ENCODE measurements at places on chromosomes 11 and 22.
A peak's percentile ranks its signal among the peaks of the same experiment; 100 is the strongest.

DNA sequence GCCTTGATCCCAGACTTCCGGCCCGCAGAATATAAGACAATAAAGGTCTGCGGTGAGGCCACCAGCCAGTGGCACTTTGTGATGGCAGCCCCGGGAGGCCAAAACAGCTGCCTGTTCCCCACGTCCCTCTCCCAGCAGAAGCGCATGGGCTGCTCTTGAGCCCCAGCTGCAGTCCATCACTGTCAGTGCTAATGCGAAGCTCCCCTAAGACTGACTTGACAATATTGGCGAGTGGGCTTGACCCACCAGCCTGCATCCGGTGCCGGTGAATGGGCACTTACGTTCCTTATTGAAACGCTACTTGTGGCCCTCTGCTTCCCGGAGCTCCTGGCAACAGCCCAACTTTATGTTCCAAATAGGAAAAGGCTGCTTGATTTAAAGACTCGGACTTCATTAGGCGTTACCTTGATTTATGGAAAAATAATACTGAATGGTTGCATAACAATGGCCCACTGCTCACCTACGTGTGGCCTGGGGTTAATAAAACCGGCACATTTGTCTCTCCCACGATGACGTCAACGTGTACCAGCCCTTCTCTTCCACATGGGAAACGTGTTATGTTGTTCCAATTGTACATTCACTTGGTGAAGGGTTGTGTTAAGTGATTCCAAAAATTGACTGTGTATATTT lies 93.4 kb upstream of the SEPTIN5 start:
- DNase-seq: no peak

DNA sequence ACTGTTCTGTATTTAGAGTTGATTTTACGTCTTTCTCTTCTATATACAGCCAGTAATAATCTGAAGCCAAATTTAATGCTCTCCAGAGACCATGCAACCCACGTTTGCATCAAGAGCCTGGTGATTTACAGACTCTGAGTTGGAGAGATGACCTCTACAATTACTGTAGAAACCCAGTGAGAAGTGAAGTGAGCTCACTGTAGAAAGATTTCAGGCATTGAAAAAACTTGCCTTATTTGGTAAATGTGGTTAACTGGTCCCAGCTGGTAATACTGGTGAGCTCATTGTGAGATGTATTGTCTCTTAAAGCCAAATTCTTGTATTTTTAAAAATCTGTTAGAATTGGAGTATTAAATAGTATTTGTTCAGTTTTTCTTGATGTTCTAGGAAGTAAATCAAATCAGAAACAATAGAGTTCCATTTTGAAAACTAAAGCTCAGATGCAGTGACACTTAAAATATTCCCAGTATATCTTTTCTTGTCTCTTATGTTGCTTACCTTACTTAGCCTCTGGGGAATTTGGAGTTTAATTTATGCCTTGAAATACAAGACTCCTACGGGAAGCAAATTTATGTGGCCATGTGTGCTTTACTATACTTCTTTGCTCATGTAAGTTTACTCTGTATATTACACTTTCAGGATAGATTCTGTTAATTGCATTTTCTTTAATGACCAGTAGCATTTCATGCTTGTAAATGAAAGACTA lies 189.9 kb downstream of the ARHGAP42 start:
- no peak for DNase-seq

- no peak for DNase-seq
Measured at GRCh38 chr11:72594493-72595291, 79.5 kb downstream of the PDE2A start.

GRCh38 chr22:19419464-19420178 lies 11.9 kb downstream of the HIRA start:
- DNase-seq: no peak

DNA sequence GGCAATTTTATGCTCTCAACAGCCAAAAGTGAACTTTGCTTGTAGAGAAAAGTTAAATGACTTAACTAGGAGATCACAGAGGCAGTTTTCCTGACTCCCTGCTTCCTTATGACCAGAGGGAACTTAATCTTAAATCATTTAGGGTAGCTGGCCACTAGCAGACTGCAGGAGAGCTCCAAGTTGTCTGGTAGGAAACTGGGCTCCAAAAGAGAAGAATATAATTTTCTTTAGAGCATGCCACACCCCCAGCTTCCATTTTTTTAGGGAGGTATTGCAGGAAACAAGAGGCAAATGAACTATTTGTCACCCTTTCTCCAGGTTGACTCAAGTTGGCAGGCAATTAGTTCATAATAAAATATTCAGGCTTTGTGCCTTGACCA lies 2.6 kb downstream of the METTL15 start:
- DNase-seq: no peak

- no peak for DNase-seq
Measured at GRCh38 chr11:74257959-74258553, 53.4 kb downstream of the P4HA3 start.

- no peak for DNase-seq
Measured at GRCh38 chr11:77079666-77080065, 12.9 kb downstream of the CAPN5 start.

DNA sequence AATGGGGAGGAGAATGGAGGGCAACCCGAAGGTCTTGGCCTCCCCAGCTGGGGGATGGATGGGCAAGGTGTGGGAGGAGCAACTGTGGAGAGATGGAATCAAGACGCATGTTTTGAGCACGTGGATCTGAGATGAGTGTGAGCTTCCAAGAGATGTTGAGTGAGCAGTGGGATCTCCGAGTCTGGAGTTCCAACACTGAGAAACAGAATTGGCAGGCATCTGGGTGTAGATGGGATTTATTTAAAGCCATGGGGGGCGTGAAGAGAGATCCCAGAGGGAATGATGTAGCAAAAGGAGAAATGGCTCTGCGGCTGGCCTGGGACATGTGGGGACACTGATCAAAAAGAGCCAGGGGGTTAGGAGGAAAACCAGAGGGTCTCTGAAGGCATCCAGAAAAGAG lies 95.6 kb downstream of the KIAA1671 start:
- no peak for DNase-seq

DNA sequence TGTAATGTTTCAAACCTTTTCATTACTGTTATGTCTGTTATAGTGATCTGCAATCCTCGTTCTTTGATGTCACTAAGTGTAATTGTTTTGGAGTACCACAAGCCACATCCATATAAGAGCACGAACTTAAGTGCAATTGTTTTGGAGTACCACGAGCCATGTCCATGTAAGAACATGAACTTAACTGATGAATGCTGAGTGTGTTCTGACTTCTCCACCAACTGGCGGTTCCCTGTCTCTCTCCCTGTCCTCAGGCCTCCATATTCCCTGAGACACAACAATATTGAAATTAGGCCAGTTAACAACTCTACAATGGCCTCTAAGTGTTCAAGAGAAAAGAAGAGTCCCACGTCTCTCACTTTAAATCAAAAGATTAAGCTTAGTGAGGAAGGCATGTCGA lies 23.5 kb downstream of the TESMIN start:
- no peak for DNase-seq

GRCh38 chr11:134341805-134342571 lies 10.2 kb downstream of the GLB1L2 start:
- DNase-seq: no peak

- no peak for DNase-seq
Measured at GRCh38 chr11:74464746-74465145, 2.6 kb downstream of the KCNE3 start.

DNA sequence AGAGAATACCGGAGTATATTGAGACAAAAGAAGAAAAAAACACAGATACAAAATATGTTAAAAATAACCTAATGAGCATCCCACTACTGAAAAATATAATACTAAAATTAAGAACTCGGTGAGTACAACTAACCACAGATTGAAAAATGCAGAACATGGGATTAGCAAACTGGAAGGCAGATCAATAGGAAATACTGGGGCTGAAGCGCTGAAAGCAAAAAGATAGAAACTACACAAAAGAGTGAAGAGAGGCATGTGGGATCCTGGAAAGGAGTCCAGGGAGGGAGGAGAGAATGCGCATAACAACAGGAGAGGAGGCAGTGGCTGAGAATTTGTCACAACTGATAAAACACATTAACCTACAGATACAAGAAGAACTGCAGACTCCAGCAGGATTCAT lies 159.3 kb downstream of the EFCAB6 start:
- DNase-seq: no peak

- peak; percentile 76 for DNase-seq
Measured at GRCh38 chr11:2778630-2779498, 79.1 kb upstream of the KCNQ1OT1 start.

DNA sequence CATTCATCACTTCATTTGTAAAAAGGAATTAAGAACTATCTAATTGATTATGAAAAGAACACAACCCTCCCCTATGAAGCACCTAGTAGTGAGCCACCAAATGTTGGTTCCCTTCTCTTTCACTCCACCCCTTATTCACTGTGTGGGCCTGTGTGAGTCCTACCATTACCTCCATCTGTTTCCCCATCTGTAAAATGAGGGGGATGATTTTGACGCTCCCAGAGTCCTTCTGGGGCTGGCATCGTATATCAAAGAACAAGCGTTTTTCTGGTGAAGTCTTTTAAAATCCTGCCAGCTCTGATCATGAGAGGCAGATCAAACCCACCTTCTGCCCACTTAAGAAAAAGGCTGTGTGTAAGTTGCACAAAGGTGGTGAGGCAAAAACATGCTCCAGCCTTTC lies 96.6 kb upstream of the SEZ6L start:
- DNase-seq: no peak

DNA sequence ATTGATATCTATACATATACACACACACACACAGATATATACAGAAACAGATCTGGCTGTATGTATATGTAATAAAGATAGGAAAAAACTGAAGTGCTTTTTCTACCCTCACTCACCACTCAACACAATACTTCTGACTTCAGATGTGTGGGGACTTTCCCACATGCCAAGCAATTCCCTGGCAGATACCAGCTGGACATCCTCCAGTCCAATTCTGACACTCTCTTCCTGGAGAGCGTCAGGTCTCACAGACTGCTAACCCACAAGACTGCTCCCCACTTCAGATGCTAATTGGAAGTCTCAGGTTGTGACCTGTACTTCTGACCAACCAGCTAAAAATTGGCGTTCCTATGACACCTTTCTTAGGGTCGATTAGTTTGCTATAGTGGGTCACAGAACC lies 140.6 kb downstream of the ATG16L2 start:
- DNase-seq: no peak

GRCh38 chr11:26027887-26028286 lies 304.0 kb upstream of the ANO3 start:
- DNase-seq: no peak

DNA sequence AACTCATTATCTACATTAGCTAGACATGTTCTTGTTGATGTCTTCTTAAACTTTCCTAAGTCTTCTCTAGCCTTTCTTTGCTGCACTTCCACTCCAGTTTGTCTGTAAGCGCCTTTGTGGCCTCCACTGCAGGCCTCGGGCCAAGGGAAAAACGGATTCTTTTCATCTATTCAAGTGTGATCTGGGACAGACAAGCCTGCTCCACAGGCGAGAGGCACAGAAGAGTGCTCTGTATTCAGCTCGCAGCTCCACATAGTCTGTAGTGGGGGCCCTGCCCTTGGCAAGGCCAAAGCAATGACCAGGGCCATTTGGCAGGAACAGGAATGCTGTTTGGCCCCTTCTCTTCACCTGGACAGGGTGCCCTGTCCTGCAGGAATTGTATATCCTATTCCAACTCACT lies 84.1 kb upstream of the BARX2 start:
- peak; percentile 83 for DNase-seq

DNA sequence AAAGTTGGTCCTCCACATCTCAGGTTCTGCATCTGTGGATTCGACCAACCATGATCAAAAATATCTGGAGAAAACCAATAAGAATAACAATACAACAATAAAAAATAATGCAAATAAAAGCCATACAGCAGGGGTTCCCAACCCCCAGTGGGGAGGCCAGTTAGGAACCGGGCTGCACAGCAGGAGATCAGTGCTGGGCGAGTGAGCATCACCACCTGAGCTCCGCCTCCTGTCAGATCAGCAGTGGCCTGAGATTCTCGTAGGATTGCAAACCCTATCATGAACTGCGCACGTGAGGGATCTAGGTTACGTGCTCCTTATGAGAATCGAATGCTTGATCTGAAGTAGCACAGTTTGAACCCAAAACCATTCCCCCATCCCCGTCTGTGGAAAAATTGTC lies 25.4 kb upstream of the MYO18B start:
- no peak for DNase-seq

GRCh38 chr22:50253046-50253915 lies 2.2 kb upstream of the HDAC10 start:
- DNase-seq: no peak

DNA sequence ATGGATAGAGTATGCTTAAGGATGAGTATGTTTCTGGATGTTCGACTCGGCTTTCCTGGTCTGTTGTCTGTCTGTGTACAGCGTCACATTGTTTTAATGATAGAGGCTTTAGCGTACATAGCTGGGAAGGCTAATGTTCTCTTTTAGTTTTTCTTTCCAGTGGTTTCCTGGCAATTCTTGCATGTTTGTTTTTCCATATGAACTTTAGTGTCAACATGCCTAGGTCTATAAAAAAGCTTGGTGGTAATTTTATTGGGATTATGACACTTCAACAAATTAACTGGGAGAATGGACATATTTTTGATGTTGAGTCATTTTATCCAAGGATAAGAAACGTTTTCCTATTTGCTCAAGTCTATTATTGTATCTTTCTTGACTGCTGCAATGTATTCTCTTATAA lies 17.6 kb downstream of the F2 start:
- no peak for DNase-seq

- DNase-seq: no peak
Measured at GRCh38 chr11:118313242-118313641, 8.7 kb downstream of the CD3E start.

DNA sequence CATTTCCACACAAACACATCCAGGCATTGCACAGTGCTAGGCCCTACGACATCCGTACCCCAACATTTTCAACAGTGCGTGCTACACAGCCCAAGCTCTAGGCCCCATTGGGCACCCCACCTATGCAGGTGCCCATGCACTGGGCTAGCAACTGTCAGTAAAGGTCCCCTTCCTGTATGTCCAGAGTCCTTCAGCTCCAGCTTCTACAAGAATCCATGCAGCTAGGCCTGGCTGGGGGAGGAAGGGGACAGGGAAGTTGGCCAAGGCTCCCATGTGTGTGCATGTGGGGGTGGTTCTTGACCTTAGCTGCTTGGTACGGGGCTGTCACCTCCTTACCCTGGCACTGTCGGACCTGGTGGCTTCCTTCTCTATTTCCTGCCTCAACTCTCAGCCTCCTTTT lies 1.3 kb downstream of the B3GAT1 start:
- peak; percentile 46 for DNase-seq

DNA sequence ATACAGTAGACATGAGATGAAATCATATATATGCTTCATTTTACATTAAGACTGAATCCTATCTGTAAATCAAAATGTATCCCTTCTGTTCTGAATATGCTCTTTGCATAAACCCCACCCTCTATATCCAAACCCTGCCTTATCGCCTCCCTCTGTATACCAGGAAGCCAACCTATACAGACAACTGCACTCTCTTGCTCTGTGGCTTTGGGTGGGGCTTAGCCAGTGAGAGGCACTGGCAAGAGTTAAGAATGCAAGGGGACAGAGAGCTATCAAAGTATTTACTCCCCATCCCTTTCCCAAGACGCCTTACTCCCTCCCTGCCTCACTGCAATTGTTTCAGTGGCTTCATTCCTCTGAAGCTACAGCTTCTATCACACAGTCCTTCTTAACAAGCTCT lies 309.8 kb downstream of the TTC28 start:
- no peak for DNase-seq

All from amygdala (tissue), 56 donors.